HepG2 (cell line): ENCODE measurements at places on chromosomes 7 and 10.

DNA sequence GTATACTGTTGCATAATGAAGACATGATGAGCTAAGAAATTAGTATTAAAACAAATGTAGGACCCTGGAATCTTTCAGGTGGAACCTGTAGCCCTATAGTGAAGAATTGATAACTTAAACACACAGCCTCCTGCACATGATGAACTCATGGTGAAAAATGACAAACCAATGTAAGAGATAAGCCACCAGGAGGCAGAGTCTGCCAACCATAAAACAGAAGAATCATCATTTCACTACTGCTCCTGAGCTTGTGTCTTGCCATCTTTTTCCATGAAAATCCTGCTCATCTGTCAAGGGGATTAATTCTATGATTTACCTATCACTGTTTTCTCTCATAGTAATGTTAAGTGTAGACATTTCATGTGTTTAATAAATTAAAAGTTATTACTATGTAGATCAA, 363.9 kb downstream of the MALRD1 start:
- no peaks in the 10 kb centered on the region for H3K4me1 ChIP-seq
- H3K27ac ChIP-seq, result no peak overlapping the region
- H3K36me3 ChIP-seq, result no peaks in the 10 kb centered on the region
- no peaks in the 10 kb centered on the region for H3K27me3 ChIP-seq
- no peak overlapping the region for H3K4me3 ChIP-seq
- DNase-seq, result peak; percentile 16

DNA sequence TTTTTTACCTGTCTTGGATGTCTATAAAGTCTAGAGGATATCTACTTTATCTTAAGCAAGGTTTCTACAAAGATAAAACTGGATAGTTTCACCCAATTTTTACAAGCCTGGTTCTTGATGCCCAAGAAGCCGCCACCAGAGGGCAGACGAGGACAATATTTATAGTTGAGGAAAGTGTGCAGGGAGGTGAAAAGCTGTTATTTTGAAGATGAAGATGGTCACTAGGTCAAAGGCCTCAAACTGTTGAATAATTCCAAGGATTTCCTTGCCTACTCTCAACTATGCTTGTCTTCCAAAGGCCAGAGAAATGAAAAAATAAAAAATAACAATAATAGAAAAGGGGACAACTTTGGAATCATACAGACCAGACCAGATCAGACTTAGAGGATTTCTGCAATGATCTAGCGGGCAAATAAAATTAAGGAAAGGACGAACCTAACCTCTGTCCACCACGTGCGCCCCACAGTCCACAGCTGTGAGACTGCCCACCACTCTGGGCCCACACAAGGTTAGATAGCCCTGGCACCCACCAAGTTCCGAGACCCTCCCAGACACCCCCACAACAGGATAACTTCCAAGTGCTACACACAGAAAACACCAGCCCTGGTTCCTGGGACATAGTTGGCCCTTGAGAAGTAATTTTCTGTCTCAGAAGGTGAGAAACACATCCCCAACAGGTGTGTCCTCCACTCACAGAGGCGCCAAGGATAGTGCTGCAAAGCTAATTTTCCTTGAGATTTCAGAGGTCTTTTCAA, 2.8 kb downstream of the PKD1L1 start:
- H3K27ac ChIP-seq, result no peak overlapping the region
- peaks cover 29% of the 10 kb centered on the region for H3K4me1 ChIP-seq
- peaks cover 7% of the 10 kb centered on the region; the same call in 1 of the 3 replicates for H3K27me3 ChIP-seq
- peak; percentile 57 for DNase-seq
- no peak overlapping the region for H3K4me3 ChIP-seq

DNA sequence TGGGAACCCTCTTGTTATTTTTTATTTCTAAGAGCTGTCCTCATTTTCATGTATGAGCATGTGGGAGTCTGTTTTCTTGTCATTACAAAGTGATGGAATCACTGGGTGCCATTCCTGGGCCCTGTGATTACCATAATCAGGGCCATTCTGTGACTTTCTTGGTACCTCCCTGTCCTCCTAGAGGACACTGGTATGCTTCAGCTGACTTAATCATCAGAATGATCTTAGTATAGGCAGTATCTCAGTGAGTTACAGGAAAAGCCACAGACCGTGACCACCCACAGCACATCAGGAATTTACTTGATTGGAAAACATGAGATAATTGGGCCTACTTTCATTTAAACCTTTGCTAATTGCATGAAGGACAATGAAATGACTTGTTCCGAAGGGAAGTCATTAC, 7.2 kb downstream of the NOM1 start:
- peaks cover 85% of the 10 kb centered on the region for H3K36me3 ChIP-seq
- H3K27me3 ChIP-seq, result no peaks in the 10 kb centered on the region
- H3K4me1 ChIP-seq, result peaks cover 13% of the 10 kb centered on the region
- DNase-seq, result no peak
- no peak overlapping the region for H3K4me3 ChIP-seq

DNA sequence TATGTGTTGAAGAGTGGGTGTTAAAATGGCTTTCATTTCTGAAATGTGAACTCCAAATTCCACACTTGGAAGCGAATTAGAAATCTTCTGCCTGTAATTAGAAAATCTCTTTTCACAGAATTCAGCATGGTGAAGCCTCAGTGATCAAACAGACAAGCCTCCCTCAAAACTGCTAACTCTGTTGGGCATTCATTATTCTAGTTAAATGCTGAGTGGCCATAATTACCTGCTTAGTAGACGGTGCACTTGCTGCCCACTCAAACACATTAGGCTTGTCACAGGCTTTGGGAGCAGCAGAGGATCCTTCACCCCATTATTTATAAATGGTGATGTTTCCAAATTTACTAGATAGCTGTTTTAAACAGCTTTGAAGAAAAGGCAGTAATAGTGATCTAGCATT, 177.2 kb upstream of the PCLO start:
- no peaks in the 10 kb centered on the region for H3K4me1 ChIP-seq
- no peaks in the 10 kb centered on the region for H3K36me3 ChIP-seq
- H3K27me3 ChIP-seq, result no peaks in the 10 kb centered on the region
- H3K27ac ChIP-seq, result no peak overlapping the region
- DNase-seq, result no peak
